ENCODE measurements at places on chromosomes 2 and 18.
A peak's percentile ranks its signal among the peaks of the same experiment; 100 is the strongest.

DNA sequence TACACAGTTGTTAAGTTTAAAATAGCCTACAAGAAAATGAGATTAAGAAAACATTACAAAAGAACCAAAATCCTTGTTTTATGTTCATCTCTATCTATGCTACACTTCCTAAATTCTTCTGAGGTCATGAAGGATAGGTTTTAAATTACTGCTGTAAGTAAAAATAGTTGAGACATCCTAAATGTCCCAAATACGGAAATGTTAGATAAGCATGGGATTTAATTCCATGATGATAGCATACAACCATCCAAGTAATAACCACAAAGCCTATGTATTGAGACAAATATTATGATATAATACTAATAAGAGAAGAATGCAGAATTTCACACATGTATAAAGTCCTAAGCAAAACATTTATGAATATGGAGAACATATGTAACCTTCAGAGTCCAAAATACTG, 34.1 kb downstream of the PIEZO2 start:
- DNase-seq: no peak

- no peak for DNase-seq
Observed at GRCh38 chr2:155633060-155633839, 699.3 kb downstream of the NR4A2 start.

DNA sequence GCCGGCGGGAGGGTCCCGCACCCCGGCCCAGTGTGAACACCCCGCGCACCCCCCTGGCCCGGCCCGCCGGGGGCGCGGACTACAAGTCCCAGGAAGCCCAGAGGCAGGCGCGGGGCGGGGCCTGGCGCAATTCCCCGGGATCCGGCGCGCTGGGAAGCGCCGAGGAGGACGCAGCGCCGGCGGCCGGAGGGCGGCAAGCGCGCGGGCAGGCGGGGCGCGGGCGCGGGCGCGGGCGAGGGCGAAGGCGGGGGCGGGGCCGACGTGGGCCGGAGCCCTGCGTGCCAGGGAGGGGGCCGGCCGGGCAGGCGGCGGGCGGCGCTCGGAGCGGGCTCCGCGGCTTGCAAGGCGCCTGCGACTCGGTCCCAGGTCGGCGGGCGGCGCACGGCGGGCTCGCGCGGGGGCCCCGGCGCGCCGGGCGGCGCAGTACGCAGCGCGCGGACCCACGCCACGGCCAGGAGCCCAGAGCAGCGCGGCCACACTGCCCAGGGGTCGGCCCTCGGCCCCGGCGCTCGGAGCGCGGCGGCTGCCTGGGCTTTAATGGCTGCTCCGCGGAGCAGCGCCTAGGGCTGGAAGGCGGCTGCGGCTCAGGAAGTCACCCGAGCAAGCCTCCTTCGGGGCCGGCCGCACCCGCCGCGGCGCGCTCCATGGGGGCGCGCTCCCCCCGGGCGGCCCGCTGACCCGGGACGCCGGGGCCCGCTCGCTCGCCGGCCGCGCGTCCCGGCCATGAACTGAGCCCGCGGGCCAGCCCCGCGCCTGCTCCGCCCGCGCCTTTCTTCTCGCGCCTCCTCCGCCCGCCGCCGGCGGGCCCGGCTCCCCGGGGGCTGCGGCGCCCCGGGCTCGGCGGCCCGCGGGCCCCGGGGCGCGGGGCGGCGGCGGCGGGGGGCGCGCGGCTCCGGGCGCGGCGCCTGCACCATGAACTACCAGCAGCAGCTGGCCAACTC, at the start of gene AGAP1:
AGAP1 (plus strand) TSS at position 269 of the 941 bp plus-strand sequence.
- peak; percentile 91 for DNase-seq

- DNase-seq: no peak
Observed at GRCh38 chr18:48868468-48869466, 82.0 kb downstream of the SMAD7 start.

- no peak for DNase-seq
Observed at GRCh38 chr2:226839161-226839560, 3.3 kb downstream of the RHBDD1 start.

- peak; percentile 32 for DNase-seq
Observed at GRCh38 chr18:42290318-42291307, 335.6 kb downstream of the PIK3C3 start.

DNA sequence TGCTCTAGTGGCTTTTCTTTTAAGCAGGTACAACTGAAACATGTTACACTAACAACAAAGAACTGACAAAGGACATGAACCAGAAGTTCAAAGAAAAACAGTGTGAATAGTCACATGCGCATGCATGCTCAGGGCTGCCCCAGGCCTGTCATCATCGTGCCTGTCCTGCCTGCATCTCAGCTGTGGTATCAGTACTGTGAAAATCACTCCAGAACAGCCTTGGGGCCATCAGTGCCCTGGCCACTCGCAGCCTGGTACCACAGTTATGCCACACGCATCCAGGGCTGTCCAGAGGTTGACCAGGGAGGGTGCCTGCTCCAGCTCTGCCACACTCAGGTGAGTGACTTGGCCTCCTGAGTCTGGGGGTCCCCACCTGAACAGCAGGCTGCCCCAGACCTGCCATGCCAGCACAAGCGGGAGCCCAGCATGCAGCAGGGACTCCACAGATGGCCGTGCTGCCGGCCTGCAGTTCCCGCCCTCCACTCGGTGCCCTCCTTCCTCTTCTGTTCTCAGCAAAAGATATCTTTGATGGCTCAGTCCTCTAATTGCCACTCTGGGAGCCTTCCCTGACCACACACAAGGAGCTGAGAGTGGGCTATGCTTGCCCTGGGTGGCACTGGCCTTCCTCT, 12.3 kb downstream of the LIMS2 start:
- DNase-seq: no peak

GRCh38 chr2:98750593-98751282, 19.8 kb upstream of the MGAT4A start:
- DNase-seq: no peak

GRCh38 chr2:176692533-176692932, 423.3 kb downstream of the MTX2 start:
- DNase-seq: no peak

- peak; percentile 28 for DNase-seq
Observed at GRCh38 chr2:197108758-197109157, 182.3 kb upstream of the PGAP1 start.

DNA sequence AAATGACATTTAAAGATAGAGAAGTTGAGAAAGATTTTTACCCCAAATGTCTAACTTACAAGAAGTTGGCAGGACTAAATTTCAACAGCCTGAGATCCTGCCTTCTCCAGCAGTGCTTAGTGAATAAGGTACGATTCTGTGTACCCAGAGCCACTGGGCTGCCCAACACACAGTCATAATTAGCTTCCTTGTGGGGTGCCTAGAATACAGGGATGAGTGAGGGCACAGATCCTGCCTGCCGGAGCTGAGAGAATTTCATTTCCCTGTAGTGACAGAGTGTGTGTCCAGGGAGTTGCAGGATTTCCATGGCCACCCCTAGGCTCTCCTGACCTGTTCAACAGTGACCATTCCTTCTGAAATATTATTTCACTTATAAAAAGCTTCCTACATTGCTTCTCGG, 27.0 kb downstream of the GREB1 start:
- no peak for DNase-seq

- no peak for DNase-seq
Observed at GRCh38 chr2:6928452-6928851, 11.2 kb downstream of the RNF144A start.

GRCh38 chr2:64796926-64797325, 143.2 kb upstream of the SERTAD2 start:
- DNase-seq: peak; percentile 15

- no peak for DNase-seq
Observed at GRCh38 chr2:42653039-42653438, 84.6 kb downstream of the MTA3 start.

- no peak for DNase-seq
Observed at GRCh38 chr2:112916145-112916571, 5.2 kb downstream of the IL37 start.

GRCh38 chr18:79332646-79333045, 63.1 kb upstream of the NFATC1 start:
- no peak for DNase-seq

DNA sequence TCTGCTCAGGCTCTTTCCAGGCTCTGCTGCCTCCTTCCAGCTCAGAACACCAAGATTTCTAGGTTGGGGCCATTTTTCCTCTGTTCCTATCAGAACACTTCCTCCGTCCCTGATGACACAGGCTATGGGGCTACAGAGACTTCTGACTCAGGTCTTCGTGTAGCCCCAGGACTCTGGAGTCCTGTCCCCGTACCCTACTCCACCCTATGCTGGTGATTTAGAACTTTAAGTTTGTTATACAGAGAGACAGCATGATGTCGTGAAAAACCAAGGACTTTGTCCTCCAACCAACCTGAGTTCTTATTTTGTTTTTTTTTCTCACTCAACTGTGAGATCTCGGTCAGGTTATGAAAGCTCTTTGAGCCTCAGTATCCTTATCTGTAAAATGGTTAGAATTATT, 78.7 kb downstream of the HS1BP3 start:
- no peak for DNase-seq

Measured in thyroid gland (tissue), 4 donors.